Suprapubic skin (tissue), 4 donors: ENCODE measurements at places on chromosomes 1 and 21. TPM values are rescaled to one million over a fixed set of nuclear protein-coding genes. Genes with fewer than 3 reads are reported as not detected.

GRCh38 chr1:226749467-226749866 is 10.4 kb upstream of the ITPKB start:
- no peak for DNase-seq

KRTAP6-2 gene
- total RNA-seq, result not detected

DNA sequence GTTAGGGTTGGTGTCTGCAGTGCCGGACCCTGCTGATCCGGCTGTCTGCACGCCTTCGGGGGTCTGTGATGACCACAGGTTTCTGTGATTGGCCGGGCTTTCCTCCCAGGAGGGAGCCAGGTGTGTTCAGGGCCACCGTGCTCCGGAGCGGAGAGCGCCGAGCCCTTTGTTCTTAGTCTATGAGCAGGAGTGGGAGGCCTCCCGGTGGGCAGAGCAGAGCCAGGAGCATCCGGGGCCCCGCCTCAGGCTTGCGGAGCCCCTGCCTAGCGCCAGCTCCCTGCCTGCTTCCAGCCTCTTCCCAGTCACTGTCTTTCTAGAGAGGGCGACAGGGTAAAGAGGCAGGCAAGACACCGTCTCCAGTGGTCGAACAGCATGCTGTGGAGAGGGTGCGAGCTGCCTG is 31.8 kb downstream of the KCNAB2 start:
- no peak for DNase-seq

DNA sequence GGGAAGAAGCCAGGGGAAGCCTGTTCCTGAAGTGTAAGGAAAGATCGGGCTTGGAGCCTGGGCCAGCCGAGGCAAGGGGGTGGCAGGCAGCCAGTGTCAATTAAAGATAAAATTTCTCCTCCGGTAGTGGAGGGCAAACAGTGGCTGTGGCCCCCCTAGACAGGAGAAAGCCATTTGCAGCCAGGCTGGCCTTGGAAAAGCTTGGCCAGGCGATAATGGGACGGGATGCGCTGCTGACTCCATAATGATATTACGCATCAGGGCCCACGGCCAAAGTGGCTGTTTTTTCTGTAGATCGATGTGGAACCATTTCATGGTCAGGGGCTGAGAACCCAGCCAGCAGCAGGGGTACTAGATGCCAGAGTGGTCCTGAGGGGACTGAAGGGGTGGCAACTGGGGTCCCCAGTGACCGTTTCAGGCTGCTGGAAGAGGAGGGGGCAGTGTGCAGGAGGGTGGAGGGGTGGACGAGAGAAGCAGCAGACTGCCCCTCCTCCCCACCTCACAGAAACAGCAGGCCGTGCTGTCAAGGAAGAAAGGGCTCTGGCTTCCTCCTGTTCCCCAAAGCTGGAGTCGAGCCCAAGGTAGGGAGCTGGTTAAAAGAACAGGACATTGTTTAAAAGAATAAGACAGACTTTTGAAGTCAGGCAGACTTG is 25.2 kb downstream of the KCNC4 start:
- DNase-seq, result no peak

SLC5A9 gene
- total RNA-seq, result 3.0 TPM

DNA sequence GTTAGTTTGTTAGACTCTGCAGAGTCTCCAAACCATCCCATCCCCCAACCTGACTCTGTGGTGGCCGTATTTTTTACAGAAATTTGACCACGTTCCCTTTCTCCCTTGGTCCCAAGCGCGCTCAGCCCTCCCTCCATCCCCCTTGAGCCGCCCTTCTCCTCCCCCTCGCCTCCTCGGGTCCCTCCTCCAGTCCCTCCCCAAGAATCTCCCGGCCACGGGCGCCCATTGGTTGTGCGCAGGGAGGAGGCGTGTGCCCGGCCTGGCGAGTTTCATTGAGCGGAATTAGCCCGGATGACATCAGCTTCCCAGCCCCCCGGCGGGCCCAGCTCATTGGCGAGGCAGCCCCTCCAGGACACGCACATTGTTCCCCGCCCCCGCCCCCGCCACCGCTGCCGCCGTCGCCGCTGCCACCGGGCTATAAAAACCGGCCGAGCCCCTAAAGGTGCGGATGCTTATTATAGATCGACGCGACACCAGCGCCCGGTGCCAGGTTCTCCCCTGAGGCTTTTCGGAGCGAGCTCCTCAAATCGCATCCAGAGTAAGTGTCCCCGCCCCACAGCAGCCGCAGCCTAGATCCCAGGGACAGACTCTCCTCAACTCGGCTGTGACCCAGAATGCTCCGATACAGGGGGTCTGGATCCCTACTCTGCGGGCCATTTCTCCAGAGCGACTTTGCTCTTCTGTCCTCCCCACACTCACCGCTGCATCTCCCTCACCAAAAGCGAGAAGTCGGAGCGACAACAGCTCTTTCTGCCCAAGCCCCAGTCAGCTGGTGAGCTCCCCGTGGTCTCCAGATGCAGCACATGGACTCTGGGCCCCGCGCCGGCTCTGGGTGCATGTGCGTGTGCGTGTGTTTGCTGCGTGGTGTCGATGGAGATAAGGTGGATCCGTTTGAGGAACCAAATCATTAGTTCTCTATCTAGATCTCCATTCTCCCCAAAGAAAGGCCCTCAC is at the start of gene OLIG2:
Gene OLIG2, plus strand, starts transcription at position 447 of the 954 bp plus-strand sequence. CDS start 928 bp downstream, outside the sequence.
- no peak for DNase-seq

DNA sequence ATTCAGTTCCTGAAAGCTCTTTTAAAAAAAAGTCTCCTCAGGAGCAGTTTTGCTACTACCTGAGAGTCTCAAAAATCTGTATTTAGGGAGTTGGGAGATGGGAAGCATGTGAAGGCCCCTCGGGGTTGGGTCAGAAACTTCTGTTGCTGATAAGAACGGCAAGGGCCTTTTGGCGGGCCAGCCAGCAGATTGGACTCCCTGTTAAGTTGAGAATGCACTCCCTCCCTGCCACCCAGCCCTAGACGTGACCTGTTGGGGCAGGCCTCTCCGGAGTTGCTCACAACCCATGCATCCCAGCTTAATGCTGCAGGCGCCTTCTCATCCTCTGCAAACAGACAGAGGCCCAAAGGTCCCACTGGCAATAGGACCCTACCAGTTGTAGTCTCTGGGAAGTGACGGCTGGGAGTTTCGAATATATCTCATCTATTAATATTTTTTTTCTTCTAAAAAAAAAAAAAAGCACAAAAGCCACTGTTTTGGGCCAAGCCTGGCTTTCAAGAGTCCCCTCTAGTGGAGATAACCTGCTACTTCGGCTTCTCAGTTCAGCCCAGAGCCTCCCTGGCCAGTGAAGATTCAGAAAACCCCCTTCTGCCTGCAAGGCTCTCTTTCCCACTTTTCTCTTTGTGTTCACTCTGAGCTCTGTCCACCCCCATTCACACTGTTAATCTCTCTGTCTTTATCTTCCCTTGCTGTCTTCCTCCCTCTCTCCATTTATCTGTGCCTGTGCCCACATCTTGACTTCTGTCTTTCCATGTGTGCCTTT is 5.3 kb downstream of the PLXNA2 start:
- DNase-seq, result peak; percentile 70

DNA sequence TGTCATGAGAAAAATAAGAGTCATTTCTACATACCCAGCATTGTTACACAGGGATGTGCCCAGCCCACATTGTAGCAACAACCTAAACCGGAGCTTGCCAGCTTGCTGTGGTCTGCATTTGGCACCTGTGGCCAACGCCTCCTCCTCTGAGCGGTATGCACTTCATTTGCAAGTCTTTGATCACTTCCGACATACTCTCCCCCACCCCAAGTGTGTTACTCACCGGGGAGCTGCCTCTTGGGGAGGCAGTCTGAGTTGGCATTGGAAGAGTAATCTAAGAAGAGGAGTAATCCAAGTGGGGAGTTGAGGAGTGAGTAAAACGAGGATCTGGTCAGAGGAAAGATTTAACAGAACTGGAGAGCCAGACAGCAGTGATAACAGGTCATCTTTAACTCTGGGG is 3.8 kb downstream of the BCL9 start:
- DNase-seq, result no peak

DNA sequence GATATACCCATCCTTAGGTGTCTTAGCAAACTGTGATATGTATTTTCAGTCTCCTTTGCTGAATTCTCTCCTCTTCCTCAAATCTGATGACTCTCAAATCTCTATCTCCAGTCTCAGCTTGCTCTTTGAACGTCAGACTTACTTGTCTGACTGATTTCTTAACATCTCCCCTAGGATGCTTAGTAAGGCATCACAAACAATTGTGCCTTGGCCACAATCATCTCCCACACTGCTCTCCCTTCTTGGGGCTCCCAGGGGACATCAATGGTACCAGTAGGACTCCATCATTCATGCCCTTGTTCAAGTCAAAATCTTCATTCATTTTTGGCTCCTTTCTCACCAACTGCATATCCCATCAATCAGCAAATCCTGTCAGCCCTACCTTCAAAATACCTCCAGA is 42.0 kb downstream of the GNG12 start:
- DNase-seq, result no peak

GRCh38 chr1:233629305-233629935 is 15.5 kb downstream of the KCNK1 start:
- no peak for DNase-seq
